ENCODE measurements at places on chromosomes 11 and 22.
A peak's percentile ranks its signal among the peaks of the same experiment; 100 is the strongest.

- no peak for DNase-seq
Measured at GRCh38 chr22:49664371-49664881, 163.2 kb downstream of the BRD1 start.

GRCh38 chr11:1071571-1072115, 3.0 kb upstream of the MUC2 start:
- no peak for DNase-seq

GRCh38 chr11:120511820-120512738, 531 bp downstream of the GRIK4 start:
- no peak for DNase-seq

DNA sequence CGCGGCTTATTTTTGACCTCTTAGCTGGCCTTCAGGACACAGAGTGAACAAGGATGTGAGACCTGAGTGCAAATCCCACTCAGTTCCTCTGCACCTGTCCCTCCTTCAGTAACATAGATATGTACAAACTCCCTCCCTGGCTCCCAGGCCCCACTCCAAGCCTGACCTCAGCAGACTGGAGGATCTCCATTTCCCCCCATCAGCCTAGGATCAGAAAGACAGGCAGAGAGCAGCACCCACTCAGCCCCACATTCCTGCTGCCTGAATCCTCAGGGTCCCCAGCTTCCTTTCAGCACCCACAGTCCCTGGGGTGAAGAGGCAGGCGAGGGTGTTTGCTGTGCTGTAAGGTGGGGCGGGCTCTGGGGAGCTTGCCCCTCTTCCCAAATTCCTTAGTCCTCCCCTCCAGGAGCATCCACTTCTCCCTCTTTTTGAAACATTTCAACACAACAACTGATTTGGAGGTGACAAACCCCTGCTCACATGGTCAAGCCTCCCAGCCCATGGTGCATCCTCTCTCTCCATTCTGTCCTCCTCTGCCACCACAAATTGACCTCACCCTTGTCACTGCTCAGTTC, 151.1 kb downstream of the FEZ1 start:
- no peak for DNase-seq

GRCh38 chr11:67691149-67691548, 16.7 kb upstream of the ALDH3B2 start:
- no peak for DNase-seq

- no peak for DNase-seq
Measured at GRCh38 chr11:134402910-134403309, 9.1 kb downstream of the B3GAT1 start.

- no peak for DNase-seq
Measured at GRCh38 chr11:46162700-46163099, 41.4 kb upstream of the PHF21A start.

DNA sequence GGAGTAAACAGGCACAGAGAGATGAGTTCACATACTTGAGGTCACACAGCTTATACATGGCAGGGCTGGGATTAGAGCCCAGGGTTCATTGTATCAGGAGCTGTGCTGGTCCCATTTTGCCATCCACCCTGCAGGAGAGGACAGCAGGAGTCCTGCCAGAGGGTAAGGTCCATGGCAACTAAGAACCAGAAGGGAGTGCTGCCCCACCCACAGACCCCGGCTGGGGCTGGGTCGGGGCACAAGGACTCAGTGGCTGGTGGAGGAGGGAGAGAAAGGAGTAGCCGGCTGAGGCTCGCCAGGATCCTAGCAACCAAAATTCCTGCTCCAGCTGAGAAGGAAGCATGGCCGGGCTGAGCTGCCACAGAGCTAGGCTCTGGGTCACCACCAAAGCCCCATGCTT, 25.9 kb upstream of the TP53I11 start:
- DNase-seq: no peak

- peak; percentile 62 for DNase-seq
Measured at GRCh38 chr22:26394777-26395176, 34.3 kb upstream of the ASPHD2 start.

GRCh38 chr11:8333811-8334401, 70.2 kb upstream of the LMO1 start:
- DNase-seq: no peak

- no peak for DNase-seq
Measured at GRCh38 chr11:47485107-47485506, 36.2 kb upstream of the RAPSN start.

DNA sequence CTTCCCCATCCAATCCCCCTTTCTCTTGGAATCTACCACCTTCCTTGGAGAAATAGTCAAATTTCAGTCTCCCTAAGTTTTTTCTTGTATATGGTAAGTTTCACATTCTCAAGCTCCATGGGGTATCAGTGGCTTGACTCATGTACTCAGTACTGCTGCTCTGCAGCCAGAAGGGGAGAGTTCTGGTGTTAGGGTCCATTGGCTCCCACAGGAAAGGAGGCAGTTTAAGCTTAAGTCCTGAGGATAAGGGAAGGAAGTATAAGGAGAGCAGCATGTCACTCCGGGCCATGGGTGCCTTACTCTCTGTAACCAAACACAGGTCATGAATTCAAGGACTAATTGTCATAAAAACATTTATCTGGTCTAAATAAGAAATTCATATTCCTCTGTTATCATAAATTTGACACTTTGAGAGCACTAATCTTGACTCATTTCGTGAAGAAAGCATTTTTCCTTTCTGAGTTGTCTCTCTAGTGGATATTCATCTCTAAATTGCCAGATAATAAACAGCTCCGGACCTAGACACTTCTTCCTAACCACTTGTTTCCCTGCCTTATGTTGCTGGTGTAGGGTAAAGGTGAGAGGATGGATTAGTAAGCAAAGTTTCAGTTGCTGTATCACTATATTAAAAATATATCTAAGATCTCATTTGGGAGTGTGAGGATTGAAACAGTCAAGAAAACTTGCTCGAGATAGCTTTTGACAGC, 20.1 kb upstream of the SORL1 start:
- no peak for DNase-seq

- no peak for DNase-seq
Measured at GRCh38 chr11:120465921-120466534, 45.5 kb upstream of the GRIK4 start.

DNA sequence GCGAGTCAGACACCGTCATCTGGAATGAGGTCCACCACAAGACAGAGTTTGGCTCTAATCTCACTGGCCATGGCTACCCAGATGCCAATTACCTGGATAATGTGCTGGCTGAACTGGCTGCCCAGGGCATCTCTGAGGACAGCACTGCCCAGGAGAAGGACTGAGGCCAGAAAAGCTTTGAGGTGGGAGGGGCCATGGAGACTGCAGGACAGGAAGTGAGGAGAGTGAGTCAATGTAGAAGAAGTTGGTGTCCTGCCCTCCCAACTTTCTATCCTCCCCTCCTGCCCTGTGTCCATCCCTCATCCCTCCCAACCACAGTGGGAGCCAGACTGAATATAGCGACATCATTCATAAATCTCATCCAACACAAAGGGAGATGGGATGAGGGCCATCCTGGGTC, 8.0 kb downstream of the MPEG1 start:
- DNase-seq: no peak

- no peak for DNase-seq
Measured at GRCh38 chr11:65486570-65487466, 12.0 kb upstream of the MALAT1 start.

- no peak for DNase-seq
Measured at GRCh38 chr11:1843098-1843473, 4.3 kb downstream of the TNNI2 start.

DNA sequence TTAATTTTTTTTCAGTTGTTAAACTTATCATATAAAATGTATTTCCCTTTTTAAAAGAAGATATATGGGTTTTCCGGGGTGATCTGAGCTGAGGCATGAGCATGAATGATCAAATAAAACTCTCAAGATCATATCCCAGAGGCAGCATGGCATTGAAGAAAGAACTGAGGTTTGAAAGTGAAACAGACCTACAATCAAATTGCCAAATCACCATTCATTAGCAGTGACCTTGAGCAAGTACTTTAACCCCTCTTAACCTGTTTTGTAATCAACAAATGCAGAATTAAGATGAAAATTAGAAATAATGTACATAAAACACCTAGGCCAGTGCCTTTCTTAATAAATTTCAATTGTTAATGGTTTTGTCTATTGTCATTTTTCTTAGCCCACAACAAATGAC, 116.0 kb downstream of the RBFOX2 start:
- no peak for DNase-seq

DNA sequence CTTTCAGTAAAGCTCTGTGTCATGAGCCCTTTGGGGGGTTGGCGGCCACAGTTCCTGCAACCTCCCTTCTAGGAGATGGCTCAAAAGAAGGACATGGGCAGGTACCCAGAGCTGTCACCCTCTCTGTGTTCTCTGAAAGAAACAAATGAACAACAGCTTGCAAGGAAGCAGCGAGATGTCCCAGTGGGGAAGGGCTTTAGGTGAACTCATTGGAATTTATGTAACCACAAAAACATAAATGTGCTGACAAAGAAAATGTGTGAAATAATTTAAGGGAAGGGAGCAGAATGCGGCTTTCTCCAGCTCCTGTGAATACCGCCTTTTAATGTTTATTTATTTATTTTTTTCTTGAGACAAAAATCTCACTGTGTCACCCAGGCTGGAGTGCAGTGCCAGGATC, 3.3 kb downstream of the PARVG start:
- DNase-seq: no peak

DNA sequence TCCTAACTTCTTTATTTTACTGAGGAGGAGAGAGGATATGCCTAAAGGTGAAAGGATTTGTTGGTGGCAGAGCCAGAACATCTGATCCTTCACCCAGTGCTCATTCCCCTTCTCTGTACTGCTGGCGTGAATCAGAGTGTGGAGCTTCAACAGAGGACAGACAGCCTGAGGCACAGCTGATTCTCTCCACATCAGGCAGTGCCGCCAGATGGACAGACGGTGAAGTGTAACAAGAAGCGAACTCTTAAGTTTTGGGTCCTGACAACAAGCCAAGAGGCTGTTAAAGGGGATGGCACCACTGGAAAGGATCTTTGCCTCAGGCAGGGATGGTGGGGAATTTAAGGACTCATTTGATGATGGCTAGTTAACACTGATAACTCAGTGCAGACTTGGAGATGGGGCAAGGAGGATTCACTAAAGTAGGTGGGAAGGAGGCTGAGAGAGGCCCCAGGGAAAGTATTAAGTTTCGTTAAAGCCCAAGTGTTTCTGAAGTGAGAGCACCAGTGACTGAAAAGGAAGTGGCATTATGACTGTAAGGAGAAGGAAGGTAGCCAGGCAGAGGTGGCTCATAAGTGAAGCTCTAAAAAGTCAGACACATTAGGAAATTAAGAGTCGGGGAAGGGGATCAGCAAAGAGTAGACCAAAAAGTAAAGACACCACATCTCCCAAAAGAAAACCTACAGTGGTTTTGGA, 81.3 kb downstream of the CLPB start:
- DNase-seq: peak; percentile 14

GRCh38 chr22:35337932-35338331, 38.2 kb downstream of the TOM1 start:
- no peak for DNase-seq

DNA sequence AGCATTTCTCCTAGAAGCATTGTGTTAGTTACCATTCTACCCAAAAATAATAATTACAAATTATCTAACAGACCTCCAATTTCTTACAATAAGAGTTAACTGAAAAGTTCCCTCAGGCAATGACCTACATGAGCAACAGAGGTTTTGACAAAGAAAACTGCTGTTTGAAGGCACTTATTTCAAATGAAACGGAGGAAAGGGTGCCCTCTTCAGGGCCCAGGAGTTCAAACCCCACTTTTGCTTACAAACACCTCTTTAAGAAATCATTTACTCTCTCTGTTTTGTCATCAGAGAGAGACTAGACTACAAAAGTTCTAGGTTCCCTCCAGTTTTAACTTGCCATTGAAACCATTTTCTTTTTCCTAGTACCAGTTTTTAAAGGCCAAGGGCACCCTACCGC, 56.7 kb downstream of the AMBRA1 start:
- no peak for DNase-seq

- DNase-seq: no peak
Measured at GRCh38 chr11:7154881-7155361, 66.1 kb downstream of the RBMXL2 start.

DNA sequence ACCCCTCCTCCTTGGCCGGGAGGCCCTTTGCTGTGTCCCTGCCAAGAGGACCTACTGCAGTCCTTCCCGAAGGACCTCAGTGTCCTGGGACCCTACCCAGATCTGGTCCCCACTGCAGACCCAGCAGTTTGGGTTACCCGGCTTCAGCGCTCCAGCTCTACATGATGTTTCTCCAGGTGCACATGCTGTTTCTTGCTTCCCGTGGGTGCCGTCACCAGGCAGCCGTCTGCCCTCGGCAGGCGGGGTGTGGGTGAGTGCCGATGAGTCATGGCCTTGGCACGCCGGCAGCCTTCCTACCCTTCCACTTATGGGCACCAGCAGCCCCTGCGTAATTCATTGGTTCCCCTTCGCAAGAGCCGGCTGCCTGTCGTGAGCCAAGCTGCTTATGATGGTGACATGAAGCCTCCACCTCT, 101.8 kb downstream of the BCR start:
- no peak for DNase-seq

DNA sequence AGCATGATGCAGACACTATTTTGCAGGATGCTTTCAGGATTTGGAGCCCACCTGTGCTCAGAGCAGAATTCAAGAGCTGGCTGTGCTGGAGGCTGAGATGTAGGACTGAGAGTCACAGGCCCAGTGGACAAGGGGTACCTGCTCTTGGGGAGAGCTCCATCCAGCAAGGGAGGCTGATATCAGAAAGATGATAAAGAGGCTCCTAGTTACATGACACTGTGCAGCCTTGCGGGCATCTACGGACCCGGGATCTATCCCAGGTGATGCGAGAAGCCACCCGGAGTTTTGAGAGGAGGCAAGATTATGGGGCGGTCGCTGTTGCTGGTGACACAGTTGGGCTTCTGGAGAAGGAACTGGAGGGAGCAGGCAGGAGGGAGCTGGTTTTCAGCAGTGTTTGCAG, 579.0 kb downstream of the TBC1D22A start:
- no peak for DNase-seq

DNA sequence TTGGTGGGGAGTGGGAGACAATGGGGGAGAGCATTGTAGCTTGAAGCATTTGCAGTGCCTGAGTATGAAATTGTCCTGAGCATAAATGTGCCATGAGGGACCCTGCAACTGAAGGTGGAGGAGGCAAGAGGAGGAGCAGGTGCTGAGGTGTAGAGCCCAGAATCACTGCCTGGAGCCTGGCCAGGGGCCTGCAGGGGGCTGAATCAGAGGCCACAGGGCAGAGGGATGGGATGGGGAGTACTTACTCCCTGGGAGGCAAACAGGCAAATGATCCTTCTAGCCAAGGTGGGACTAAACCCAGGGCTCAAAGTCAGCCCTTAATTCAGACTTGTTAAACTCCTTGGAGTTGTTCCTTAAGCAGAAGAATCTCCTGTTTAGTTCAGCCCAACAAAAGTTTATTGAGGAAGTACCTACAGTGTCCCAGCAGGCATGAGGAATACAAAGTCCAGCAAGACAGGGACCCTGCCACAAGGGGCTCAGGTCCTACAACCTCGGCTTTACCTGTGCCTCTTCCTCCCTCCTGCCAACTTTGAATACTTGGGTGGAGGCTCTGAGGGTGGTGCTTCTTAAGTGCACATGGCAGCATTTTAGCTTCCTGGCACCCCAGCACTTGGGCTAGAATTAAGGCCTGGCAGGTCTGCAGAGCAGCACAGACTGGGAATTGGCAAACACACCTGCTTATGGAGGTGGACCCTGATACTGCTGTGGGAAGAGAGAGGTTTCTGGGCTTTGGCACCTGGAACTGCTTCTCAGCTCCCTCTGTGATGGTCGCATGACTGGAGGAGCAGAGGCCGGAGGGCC, 20.0 kb downstream of the MICAL2 start:
- no peak for DNase-seq

GRCh38 chr11:112004389-112004788, 20.8 kb upstream of the DLAT start:
- DNase-seq: no peak

- no peak for DNase-seq
Measured at GRCh38 chr11:97937501-97937900, 1083.2 kb upstream of the CNTN5 start.

- no peak for DNase-seq
Measured at GRCh38 chr11:126175393-126175792, 36.1 kb downstream of the RPUSD4 start.

All from neuronal stem cell (in vitro differentiated cells).